ENCODE measurements at places on chromosomes 6 and 20. TPM values are rescaled to one million over a fixed set of nuclear protein-coding genes. Genes with fewer than 3 reads are reported as not detected.

DNA sequence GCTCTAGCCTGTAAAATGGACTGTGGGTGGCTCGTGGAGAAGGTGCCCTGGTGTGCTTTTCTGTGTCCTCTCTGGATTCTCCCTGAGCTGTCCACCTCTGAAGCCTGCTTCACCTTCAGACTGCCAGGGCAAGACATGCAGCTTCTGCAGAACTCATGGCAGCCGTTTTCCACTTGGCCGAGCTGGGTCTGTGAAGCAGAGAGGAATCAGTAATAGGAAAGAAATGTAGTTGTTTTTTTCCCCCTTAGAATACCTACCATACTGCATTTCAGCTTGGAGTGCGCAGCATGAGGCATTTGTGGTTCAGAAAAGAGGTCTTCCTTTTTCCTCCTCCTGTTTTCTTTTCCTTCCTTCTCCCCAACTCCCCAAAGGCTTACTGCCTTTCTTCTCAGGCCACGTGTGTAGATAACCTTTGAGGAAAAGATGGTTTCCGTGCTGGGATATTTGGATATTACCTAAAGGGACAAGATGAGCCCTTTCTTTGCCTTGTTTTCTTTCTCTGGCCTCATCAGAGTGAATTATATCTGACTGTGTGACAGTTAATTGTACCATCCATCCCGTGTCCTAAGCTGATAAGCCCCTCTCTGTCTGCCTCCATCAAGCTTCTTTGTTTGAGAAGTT lies 39.4 kb downstream of the RREB1 start:
- no peak for DNase-seq

GRCh38 chr20:63254606-63255384 lies 532 bp upstream of the NKAIN4 start:
- no peak for DNase-seq

GRCh38 chr20:33407251-33407650 lies 5.9 kb upstream of the CDK5RAP1 start:
- no peak for DNase-seq

GRCh38 chr6:33686981-33687975 lies 24.2 kb downstream of the UQCC2 start:
- no peak for DNase-seq

- no peak for DNase-seq
Measured at GRCh38 chr6:99940582-99940981, 53.4 kb downstream of the MCHR2 start.

DNA sequence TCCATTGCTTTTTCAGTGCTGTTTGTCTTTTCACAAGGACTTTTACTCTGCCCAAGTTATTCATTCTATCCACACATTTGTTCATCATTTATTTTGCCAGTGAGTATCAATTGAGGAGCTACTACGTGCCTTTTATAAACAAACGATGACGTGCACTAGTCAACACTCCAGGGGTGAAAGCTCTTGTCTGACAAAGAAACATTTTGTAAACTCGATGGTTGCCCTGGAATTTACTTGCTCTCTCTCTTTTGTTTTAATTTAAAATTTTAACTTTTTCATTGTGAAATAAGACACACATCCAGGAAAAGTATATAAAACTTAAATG lies 8.3 kb upstream of the MRPS18A start:
- no peak for DNase-seq

DNA sequence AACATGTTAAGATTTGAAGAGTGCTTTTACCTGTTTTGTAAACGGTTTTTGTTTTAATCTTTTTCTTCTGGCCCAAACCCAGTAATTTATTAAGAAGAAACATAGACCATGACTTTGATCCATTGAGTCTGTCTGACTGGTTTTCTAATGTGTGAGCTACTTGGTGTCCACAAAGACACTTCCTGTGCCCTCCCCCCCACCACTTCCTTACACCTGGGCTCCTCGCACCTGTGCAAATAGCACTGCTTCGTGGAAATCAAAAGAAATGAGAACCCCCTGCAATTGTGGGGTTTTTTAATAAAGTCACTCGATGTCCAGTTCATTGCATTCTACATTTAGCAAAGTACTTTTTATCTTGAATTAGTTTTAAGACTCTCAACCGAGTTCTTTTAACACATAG lies 65.5 kb downstream of the SMOC2 start:
- no peak for DNase-seq

KATNA1 gene
- total RNA-seq, result 5.1 TPM

LPA gene
- 0.51 TPM for total RNA-seq

CST5 gene
- total RNA-seq, result 0.23 TPM
